ENCODE measurements at places on chromosomes 2 and 18.

DNA sequence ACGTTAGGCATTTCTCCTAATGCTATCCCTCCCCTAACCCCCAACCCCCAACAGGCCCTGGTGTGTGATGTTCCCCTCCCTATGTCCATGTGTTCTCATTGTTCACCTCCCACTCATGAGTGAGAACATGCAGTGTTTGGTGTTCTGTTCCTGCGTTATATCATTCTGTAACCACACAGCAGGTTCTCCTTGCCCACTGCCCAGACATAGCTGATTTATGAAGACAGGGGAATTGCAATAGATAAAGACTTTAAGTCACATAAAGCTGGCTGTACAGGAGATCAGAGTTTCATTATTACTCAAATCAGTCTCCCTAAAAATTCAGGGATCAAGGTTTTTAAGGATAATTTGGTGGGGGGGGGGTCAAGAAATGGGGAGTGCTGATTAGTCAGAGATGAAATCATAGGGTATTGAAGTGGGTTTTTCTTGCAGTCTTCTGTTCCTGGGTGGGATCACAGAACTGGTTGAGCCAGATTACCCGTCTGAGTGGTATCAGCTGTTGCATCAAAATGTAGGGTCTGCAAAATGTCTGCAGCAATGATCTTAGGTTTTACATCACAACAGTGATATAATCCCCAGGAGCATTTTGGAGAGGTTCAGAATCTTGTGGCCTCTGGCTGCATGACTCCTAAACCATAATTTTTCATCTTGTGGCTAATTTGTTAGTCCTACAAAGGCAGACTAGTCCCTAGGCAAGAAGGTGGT is 392.1 kb upstream of the KCNJ3 start:
- no peak for DNase-seq

DNA sequence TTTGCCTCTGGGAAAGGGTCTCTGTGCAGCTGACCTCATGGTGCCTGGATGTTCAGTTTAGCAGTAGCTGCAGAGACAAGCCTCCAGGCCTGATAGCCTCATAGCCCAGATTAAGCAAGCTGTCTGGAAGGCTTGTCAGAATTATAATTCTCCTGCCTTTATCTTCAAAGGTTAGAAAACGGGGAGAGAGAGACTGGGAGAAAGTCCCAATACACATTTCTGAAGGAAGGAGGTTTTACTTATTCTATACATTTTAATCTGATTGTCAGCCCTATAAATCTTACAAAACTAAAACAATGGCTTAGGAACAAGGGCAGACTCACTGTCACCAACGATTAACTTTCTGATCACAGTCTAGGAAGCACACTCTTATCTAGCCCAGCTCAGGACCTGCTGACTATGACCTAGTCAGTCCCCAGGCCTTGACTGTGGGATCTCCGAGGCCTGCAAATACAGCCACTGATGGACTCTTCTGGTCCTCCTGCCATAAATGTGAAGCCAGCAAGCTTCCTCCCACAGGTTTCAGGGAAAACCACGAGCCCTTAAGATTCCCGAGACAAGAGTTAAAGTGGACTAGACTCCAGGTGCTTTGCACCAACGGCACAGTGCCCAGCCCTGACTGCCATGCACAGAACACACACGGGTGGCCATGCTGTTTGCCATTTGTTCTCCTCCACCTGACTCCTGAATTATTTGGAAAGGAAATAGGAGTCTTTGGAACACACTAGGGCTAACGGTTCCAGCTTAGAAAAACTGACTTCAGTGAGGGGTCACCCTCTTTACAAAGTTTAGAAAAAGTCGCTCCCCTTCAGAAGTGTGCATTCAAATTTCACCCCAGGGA is 111.4 kb upstream of the SMAD7 start:
- DNase-seq, result no peak

GRCh38 chr2:38978296-38978903 is 88.7 kb downstream of the ARHGEF33 start:
- DNase-seq, result no peak

- DNase-seq, result no peak
Measured at GRCh38 chr2:191675807-191676721, 1.9 kb upstream of the NABP1 start.

DNA sequence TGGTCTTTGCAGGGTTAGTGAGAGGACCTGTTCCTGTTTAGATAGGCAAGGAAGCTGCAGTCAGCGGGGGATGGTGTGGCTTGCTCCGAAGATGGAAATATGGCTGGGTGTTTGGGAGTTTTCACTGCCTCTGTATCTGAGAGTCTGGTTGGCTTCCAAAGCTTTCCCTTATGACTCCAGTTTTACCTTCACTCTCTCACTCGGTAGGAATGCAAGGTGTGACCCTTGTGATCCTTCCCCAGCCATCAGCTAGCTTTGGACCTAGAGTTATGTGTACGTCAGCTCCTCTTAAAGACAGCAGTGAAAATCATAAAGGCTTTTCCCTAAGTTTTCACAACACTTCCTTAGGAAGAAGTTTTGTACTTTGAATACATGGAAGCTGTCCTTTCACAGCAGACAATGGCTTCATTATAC is 35.5 kb upstream of the TMEM87B start:
- no peak for DNase-seq

All from anterior cingulate cortex (tissue), 58 donors.